ENCODE measurements at places on chromosomes 6 and 20. TPM values are rescaled to one million over a fixed set of nuclear protein-coding genes. Genes with fewer than 3 reads are reported as not detected.

- H3K27ac ChIP-seq, result no peak overlapping the region
- no peak overlapping the region for H3K4me3 ChIP-seq
- H3K36me3 ChIP-seq, result no peaks in the 10 kb centered on the region
- no peaks in the 10 kb centered on the region for H3K4me1 ChIP-seq
Observed at GRCh38 chr6:87049779-87050178, 45.1 kb downstream of the CGA start.

- DNase-seq, result no peak
- H3K27ac ChIP-seq, result no peak overlapping the region
- H3K4me1 ChIP-seq, result no peaks in the 10 kb centered on the region
- no peak overlapping the region for H3K4me3 ChIP-seq
- H3K27me3 ChIP-seq, result no peaks in the 10 kb centered on the region
- H3K36me3 ChIP-seq, result no peaks in the 10 kb centered on the region
Observed at GRCh38 chr6:135393289-135393688, 104.3 kb downstream of the AHI1 start.

Gene TREM2
- total RNA-seq, result not detected

Gene COL12A1
- total RNA-seq, result 0.25 TPM

GRCh38 chr6:90218959-90219208 lies 77.8 kb downstream of the BACH2 start:
- no peak for DNase-seq
- H3K27me3 ChIP-seq, result no peaks in the 10 kb centered on the region
- H3K36me3 ChIP-seq, result no peaks in the 10 kb centered on the region
- peaks cover 36% of the 10 kb centered on the region for H3K4me1 ChIP-seq

GRCh38 chr6:137203256-137203655 lies 15.9 kb downstream of the IFNGR1 start:
- no peaks in the 10 kb centered on the region for H3K4me1 ChIP-seq
- no peaks in the 10 kb centered on the region for H3K27me3 ChIP-seq
- peaks cover 60% of the 10 kb centered on the region for H3K36me3 ChIP-seq
- no peak overlapping the region for H3K4me3 ChIP-seq
- no peak overlapping the region for H3K27ac ChIP-seq
- no peak for DNase-seq
